ENCODE measurements at places on chromosomes 11 and 22. TPM values are rescaled to one million over a fixed set of nuclear protein-coding genes. Genes with fewer than 3 reads are reported as not detected.

The MYRF gene
- total RNA-seq, result 2.0 TPM

- DNase-seq, result no peak
Measured at GRCh38 chr11:104764710-104765045, 133.6 kb downstream of the CASP12 start.

The MMP3 gene
- total RNA-seq, result 4.8 TPM

The ZNF215 gene
- 3.0 TPM for total RNA-seq

The MS4A8 gene
- 54.1 TPM for total RNA-seq

The KDM4E gene
- not detected for total RNA-seq

DNA sequence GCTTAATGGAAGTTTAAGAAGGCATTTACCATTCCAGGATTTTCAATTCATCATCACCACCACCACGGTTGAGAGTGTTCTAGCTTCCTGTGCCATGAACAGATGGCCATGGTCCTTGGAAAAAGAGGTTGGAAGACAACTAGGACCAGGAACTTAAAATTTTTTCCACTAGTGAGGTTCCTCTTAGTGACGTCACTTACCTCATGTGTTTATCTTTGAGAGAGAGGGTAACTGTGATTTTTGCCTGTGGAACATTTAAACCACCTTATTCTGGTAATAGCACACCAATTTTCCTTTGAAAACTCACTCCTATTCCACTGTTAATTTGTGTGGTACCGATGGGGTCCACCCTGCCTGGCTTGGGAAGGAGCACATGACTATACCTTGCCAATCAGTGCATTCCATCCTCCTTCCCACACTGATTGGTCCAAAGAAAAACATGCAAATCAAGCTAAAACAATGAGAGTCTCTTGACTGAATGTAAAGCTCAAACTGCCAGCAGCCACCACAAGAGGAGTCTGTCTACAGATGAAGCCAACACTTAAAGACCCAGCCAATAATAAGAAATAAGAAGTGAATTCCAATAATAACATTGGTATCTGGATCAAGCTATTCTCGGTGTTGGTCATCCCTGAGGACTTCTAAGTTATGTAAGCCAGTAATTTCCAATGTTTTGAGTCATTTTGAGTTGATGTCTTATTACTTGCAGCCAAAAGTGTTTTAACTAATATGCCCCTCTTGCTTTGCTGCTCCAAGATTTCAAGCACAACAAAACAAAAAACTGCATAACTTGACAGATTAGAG, 111.8 kb downstream of the MPPED2 start:
- DNase-seq, result no peak

- no peak for DNase-seq
Measured at GRCh38 chr11:63017306-63017974, 1.8 kb upstream of the SLC22A8 start.

The OR8D4 gene
- total RNA-seq, result not detected

DNA sequence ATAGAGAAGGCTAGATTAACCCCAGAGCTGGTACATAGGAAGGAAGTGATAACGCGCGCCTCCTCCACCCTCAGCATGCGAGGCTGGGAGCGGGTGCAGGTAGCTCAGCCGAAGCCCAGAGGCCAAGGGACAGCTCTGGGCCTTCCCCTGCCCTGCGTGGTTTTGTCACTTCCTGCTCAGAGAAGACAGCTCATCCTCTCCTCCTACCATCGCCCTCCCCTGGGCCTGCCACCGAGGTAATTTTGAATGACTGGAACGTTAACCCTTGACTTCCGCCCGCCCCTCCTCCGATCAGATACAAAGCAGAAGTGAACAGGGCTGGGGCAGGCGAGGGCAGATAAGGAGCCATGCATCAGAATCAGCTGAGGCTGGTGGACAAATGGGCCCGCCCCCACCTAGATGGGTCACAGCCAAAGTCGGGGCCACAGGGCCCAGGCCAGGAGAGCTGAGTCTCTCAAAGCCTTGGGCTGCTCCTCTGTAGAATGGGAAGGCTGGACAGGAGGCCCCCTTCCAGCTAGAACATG, 1.6 kb downstream of the RAC2 start:
- DNase-seq, result peak; percentile 82

DNA sequence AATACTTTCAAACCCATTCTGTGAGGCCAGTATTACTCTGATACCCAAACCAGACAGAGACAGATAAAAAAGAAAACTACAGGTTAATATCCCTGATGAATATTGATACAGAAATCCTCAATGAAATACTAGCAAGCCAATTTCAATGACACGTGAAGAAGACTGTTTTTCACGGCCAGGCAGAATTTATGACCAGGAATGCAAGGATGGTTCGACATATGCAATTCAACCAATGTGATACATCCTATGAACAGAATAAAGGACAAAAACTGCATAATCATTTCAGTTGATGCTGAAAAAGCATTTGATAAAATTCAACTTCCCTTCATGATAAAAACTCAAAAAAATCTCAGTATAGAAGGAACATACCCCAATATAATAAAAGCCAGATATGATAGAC, 44.5 kb downstream of the SLC22A24 start:
- DNase-seq, result no peak

DNA sequence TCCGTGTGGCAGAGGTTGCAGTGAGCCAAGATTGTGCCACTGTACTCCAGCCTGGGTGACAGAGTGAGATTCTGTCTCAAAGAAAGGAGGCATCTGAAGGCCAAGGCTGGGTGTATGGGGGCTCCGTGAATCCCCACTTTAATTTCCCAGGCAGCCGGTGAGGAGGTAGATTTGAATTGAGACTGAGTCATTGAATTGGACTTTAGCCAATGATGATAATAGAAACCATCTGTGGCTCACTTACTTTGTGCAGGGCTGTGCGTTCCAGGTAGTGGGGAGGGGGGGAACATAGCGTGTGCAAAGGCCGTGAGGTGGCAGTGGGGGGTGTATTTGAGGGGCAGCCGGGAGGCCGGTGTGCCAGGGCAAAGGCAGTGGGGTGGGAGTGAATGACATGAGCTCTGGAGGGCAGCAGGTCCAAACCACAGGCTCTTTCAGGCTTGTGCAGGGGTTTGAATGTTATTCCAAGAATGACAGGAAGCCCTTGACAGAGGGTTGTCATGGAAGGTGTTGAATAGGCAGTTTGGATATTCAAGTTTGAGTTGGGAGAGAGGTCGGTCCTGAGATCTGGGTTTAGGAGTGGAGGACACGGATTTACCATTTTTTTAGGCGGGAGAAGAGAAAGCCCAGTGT, 6.1 kb downstream of the ARHGAP8 start:
- no peak for DNase-seq

DNA sequence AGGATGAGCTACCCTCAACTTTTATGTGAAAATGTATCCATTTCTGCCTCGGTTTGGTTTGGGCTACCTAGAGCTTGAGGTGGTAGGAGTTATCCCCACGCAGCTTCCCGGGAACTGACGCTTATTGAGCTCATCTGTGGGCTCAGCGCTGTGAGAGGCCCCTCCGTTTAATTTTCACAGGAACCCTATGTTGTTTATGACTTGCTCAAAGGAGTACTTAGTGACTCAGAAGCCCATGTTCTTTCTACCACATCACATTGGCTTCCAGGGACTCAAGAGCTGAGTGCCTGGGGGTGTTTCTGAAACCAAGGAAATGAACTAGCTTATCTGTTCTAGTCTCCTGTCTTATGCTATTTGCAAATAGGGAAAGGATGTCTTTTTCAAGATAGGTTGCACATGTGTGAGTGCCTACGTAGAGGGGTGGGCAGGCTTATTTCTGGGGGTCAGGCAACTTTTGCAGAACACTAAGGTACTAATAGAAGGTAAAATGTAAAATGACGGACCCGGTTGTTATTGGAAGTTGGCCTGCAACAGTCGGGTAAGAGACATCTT, 40.5 kb downstream of the MICAL2 start:
- DNase-seq, result peak; percentile 6
